Stimulated activated CD4-positive, alpha-beta T cell treated with anti-CD3 and anti-CD28 coated beads, Interleukin-4, amount 100 ng/mL, for 4 hours (primary cell): ENCODE measurements at places on chromosomes 1 and 21.

GRCh38 chr1:175536369-175536768, 207.0 kb downstream of the TNR start:
- no peak for DNase-seq

DNA sequence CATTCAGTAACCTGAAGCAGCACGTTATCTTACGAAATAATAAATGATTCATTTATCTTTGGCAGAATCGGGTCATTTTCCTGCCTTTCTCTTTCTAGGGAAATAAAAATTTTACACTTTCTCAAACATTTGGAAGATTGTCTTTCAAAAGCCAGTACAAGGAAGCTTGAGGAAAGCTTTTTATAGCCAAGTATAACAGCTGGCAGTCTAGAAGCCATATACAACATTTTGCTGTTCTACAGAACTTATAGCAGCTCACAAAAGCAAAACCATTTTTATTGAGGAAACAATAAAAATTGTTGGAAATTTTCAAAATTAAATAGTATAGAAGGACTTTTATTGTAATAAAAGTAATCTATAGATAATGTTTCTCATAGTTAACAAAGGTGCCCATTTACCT, 448.6 kb downstream of the SMYD3 start:
- no peak for DNase-seq

DNA sequence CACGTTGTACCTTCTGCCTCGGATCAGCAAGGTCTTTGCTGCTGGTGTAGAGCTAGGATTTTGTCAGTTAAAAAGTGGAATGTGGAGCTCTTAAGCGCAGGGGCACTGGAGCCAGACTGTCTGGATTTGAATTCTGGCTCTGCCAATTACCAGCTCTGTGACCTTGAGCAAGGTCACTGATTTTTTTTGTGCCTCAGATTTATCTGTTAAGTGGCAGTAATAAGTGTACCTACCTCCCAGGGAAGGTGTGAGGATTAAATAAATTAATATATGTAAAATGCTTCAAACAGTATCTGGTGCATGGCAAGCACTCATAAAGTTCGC, 40.3 kb downstream of the UBE2U start:
- DNase-seq: no peak

GRCh38 chr1:242219905-242220304, 221.0 kb upstream of the MAP1LC3C start:
- DNase-seq: no peak

- no peak for DNase-seq
These were observed 203.1 kb upstream of the CAMK1G start for GRCh38 chr1:209380420-209380819.
